ENCODE measurements at places on chromosomes 6 and 20.

GRCh38 chr6:776528-776931 is 83.6 kb upstream of the EXOC2 start:
- DNase-seq: no peak

- no peak for DNase-seq
Measured at GRCh38 chr6:43741829-43742228, 28.2 kb upstream of the VEGFA start.

DNA sequence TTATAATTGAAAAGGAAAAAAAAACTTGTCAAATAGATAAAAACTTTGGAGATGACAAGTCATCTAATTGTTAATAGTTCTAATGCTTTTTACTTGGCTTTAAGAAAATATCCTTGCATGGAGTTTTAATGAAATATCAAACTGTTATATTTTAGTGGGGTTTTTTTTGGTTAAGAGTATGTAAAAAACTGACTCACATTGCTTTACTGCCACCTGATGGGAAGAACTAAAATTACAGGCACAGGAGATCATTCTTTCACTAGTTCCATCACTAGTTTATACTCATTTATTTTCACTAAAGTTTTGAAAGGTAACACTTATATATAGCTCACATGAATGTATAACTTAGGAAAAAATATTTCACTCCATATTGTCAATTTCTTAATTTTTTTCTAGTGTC is 309.1 kb downstream of the LMBRD1 start:
- no peak for DNase-seq

- DNase-seq: no peak
Measured at GRCh38 chr6:154086510-154086909, 47.5 kb downstream of the OPRM1 start.

- DNase-seq: no peak
Measured at GRCh38 chr6:91298543-91299145, 711.8 kb upstream of the MAP3K7 start.

DNA sequence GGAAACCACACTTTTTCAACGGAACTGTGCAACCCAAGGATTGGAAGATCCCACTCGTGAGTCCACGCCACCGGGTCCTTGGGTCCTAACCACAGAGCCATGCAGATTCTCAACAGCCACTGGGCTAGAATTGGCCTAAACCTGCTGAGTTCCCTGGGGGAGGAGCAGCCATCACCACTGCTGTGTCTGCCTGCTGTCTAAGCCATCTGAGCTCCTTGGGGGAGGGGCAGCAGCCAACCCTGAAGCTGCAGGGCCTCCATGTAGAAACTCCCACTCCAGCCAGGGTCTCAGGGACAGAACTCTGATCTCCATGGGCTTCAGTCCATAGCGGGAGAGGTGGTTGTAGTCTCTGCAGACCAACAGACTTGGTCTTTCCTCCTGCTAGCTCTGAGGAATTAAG is 154.6 kb upstream of the VGLL2 start:
- DNase-seq: no peak

GRCh38 chr20:2804852-2805688 is 4.6 kb upstream of the CPXM1 start:
- no peak for DNase-seq

DNA sequence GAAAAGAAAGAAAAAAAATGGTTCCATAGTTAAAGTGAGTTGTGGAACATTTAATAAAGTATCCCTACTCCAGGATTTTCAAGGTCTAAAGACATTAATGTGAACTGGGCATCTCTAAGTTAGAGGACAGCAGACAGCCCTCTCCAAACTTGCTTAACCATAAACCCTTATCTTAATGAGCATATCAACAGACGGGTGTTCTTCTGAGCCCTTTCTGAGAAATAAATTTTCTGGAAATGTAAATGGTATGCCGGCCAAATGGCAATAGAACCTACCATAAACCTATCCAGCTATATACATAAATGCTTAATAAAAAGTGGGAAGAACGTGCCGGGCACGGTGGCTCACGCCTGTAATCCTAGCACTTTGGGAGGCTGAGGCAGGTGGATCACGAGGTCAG is 12.5 kb downstream of the SLC18B1 start:
- DNase-seq: no peak

DNA sequence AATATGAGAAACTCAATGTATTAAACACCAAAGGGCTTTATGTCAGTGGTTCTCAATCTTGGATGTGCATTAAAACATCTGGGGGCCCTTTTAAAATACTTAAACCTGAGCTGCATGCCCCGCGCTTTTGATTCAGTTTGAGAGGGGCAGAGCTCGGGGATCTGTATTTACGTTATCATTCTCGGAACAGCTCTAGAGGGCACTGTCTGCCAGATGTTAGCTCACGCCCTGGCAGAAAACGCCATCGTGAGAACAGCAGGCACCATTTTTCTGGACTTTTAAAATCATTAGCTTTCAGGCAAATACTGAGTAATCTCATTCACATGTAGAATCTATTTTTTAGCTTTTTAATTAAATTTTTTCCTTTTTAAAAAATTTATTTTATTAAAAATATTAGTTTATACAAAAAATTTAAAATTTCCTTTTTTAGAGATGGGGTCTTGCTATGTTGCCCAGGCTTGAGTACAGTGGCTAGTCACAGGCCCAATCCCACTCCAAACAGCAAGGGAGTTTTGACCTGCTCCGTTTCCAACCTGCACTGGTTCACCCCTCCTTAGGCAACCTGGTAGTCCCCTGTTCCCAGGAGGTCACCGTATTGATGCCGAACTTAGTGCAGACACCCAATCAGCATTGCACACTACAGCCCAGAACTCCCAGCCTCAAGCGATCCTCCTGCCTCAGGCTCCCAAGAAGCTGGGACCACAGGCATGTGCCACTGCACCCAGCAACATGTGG is 30.0 kb upstream of the ZNF133 start:
- DNase-seq: no peak

- DNase-seq: no peak
Measured at GRCh38 chr6:118704915-118705314, 53.5 kb upstream of the CEP85L start.

- DNase-seq: no peak
Measured at GRCh38 chr6:2900221-2900807, 2.8 kb downstream of the SERPINB9 start.

DNA sequence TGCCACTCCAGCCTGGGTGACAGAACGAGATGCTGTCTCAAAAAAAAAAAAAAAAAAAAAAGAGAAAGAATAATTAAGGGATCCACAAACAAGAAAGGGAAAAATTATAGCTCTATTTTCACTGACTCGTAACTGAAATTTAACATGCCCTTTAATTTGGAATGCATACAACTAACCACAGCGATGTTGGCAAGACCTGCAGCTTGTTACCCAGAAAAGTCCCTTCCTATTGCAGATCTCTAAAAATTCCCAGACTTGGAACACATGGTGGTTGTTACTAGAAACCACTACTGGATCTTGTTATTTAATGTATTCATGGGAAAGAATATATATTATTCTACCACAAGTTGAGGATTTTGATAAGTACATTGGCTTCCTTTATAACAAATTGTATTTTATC is 27.8 kb upstream of the SMIM28 start:
- DNase-seq: no peak

- DNase-seq: no peak
Measured at GRCh38 chr6:121867095-121867494, 431.6 kb downstream of the GJA1 start.

- DNase-seq: no peak
Measured at GRCh38 chr20:9028419-9028818, 40.5 kb upstream of the PLCB4 start.

GRCh38 chr6:38933426-38933825 is 115.2 kb upstream of the GLP1R start:
- no peak for DNase-seq

GRCh38 chr6:136783495-136784270 is 8.6 kb downstream of the MAP3K5 start:
- DNase-seq: no peak

GRCh38 chr20:6305536-6305935 is 182.7 kb upstream of the FERMT1 start:
- no peak for DNase-seq

- no peak for DNase-seq
Measured at GRCh38 chr6:35173044-35173426, 31.9 kb upstream of the TCP11 start.

DNA sequence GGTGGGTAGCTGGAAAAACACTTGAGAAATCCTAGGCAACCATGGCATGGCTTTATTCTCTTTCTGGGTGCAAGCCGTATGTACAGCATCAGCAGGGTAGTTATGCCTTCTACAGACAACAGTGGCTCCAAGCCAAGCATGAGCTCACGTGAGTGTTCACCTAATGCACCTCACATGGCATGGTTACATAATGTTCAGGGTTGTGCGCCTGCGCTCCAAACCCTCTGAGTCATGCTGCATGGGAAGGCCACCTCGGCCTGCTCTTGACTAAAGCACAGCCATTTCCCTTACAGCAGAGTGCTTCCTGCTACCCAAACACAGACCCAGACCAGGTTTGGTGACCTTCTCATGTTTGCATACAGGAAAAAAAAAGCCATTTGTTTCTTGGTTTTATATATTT is 96.2 kb downstream of the VIP start:
- no peak for DNase-seq

DNA sequence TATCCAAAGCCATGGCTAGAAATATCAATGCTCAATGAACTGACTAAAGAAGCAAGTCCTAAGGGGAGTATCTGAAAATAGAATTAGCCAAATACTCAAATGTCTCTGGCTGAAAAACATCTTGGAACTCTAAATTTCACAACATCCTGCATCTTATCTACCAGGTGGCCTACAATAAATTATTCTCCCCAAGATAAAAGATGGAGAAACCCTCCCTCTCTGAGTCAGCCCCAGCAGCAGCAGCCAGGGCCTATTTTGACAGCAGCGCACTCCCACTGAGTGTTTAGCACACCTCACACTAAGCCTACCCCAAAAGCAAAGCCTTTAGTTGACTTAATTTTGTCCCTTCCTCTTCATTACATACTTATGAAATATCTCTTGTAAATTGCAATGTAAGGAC is 5.9 kb downstream of the CALHM6 start:
- DNase-seq: no peak

Measured in stimulated activated CD8-positive, alpha-beta memory T cell treated with anti-CD3 and anti-CD28 coated beads, Interleukin-7, amount 100 ng/mL, for 1 hour (primary cell).